Astrocyte of the spinal cord (primary cell): ENCODE measurements at places on chromosomes 12 and 14.

- DNase-seq: peak; percentile 43
Observed at GRCh38 chr14:30179381-30180130, 251.9 kb upstream of the PRKD1 start.

- DNase-seq: no peak
Observed at GRCh38 chr12:103114296-103115055, 157.0 kb downstream of the ASCL1 start.

GRCh38 chr12:121804417-121805111 is 755 bp downstream of the SETD1B start:
- DNase-seq: peak; percentile 43

GRCh38 chr14:94560751-94561655 is at the start of gene SERPINA4:
TSS of gene SERPINA4 (plus strand) at chr14:94561442. CDS start at chr14:94563483, 2,041 bp downstream.
- DNase-seq: no peak

DNA sequence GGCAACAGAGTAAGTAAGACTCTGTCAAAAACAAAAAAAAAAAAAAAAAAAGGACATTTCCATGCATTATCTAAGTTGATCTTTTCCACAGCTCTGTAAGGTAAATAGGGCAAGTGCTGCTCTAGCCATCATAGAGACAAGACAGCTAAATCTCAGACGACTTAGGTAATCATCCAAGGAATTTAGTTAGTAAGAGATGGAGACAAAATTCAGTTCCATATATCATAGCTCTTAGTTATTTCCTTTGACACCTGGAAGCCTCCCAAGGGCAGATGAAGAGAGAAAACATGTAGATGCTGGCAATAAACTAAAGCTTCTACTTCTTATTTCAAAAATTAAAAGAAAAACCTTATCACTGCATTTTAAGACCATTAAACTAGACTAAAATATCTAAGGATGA is 48.7 kb downstream of the ST8SIA1 start:
- DNase-seq: no peak

DNA sequence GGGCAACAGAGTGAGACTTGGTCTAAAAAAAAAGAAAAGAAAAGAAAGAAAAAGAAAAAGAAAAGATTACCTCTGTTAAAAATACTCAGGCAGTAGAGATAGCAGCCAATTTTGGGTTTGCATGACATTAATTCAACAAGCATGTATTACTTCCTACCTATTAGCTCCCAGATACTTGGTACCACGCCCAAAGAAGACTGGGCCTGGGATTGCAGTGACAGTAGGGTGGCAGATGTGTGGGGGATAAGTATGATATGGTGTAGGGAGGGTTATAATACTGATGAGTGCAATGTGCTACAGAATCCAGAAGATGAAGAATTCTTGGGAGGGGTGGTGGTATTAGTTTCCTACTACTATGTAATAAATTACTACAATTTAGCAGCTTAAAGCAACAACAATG is 46.4 kb upstream of the FOS start:
- DNase-seq: no peak

DNA sequence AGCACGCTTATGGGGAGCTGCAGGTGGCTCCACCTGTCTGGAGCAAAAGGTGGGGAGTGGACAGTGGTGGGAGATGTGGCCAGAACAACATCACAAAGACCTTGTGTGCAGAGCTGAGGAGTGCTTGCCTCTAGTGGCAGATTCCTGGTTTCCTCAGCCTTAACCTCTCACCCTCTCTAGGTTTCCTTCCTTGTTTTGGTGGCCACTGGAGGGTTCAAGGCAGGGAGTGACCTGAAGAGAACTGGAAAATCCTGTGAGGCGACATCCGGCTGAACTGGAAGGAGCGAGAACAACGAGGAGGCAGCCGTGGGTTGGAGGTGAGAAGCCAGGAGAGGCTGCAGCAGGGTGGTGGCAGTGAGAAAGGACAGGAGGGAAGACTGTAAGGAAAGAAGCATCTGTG is 6.3 kb upstream of the FLVCR2 start:
- DNase-seq: no peak
